H1 (cell line): ENCODE measurements at places on chromosomes 7 and 10. TPM values are rescaled to one million over a fixed set of nuclear protein-coding genes. Genes with fewer than 3 reads are reported as not detected.

The TMEM176A gene
- polyA plus RNA-seq: 0.71 and 1.5 TPM in 2 replicates

The ARF5 gene
- polyA plus RNA-seq: 579 and 614 TPM in 2 replicates

The SLC18A3 gene
- polyA plus RNA-seq: 0.17 and 0.28 TPM in 2 replicates

The TFR2 gene
- 4.6 and 6.0 TPM in 2 replicates for polyA plus RNA-seq

The MSMB gene
- polyA plus RNA-seq: not detected in 2 replicates

The PDZD7 gene
- polyA plus RNA-seq: 1.6 and 1.7 TPM in 2 replicates

The SYNPO2L gene
- polyA plus RNA-seq: 0.05 and 0.06 TPM in 2 replicates

The NUTM2E gene
- polyA plus RNA-seq: 0.02 TPM in 1 of 2 replicates, not detected in the other

The CRHR2 gene
- 0.99 and 1.3 TPM in 2 replicates for polyA plus RNA-seq

DNA sequence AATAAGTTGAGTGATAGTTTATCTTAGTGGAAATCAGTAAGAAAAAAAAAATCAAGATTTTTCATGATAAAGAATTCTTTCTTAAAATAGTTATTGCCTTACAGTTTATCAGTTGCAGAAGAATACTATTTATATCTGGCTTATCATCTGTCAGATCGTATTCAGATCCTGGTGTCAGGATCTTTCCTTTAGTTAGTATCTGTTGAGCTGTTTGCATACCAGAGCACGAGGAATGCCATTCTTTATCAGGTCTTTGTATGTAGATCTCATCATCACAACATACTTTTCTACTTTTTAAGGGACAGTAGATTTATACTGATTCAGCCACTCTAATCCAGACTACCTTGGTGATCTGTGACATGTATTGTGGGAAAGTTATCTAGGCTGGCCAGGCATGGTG is 12.5 kb downstream of the ENO4 start:
- H3K4me3 ChIP-seq: no peak overlapping the region
- H3K4me1 ChIP-seq: no peaks in the 10 kb centered on the region
- H3K27me3 ChIP-seq: no peaks in the 10 kb centered on the region
- H3K36me3 ChIP-seq: no peaks in the 10 kb centered on the region
- no peak overlapping the region for H3K27ac ChIP-seq
- DNase-seq: no peak

DNA sequence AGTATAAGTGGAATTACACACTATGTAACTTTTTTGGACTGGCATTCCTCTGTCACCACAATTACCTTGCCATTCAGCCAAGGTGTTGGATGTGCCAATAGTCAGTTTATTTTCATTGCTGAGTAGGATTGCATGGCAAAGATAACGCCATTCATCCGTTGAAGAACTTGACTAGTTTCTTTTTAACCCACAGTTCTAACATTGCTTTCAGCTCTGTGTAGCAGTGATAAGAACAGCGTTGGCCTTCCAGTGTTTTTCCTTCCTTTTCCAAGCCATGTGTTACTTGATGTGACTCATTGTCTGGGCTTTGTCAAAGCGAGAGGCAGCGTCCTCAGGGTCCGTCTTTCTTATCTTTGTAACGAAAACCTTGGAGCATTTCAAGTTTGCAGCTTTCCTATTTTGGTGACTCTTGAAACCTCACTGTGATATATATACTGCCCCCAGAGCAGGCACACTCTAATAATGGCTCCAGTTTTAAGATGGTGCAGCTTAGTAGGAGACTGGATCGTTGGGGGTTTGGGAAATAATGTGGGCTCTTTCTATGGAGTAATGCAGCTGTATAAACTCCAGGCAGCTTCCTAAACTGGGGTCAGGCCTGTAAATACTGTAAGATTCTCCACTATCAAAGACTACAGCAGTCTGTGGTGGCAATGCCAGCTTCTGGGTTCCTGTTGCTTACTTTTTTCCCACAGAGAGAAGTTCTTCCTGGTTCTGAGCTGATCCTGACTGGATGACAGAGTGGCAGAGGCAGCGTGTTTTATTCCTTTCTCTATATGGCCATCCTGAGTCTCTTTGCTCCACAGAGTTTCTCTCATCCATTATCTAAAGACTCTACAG is 41.7 kb downstream of the AKR1E2 start:
- H3K4me3 ChIP-seq: no peak overlapping the region
- no peak for DNase-seq
- H3K36me3 ChIP-seq: no peaks in the 10 kb centered on the region
- H3K27ac ChIP-seq: no peak overlapping the region
- H3K27me3 ChIP-seq: no peaks in the 10 kb centered on the region

DNA sequence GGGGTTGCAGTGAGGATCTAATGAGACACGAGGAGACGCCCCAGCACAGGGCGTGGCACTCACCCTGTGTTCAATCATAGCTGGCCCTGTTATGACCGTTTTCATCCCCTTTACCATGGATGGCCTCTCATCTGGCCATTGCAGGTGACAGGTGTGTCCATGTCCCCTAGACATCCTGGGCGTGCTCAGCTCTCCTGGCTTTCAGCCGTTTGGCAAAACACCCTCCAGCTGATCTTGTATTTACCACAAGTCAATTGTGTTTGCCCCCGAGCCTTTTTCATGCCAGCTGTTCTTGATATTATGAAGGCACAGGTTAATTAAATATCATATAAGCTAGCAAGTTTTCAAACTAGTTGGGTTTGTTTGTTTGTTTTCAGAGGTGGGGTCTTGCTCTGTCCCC is 97.1 kb downstream of the CHST15 start:
- H3K36me3 ChIP-seq: no peaks in the 10 kb centered on the region
- H3K4me1 ChIP-seq: peaks cover 12% of the 10 kb centered on the region
- H3K4me3 ChIP-seq: no peak overlapping the region
- H3K27me3 ChIP-seq: peaks cover 14% of the 10 kb centered on the region
- no peak overlapping the region for H3K27ac ChIP-seq

- no peak for DNase-seq
- H3K27me3 ChIP-seq: no peaks in the 10 kb centered on the region
- no peak overlapping the region for H3K27ac ChIP-seq
- no peak overlapping the region for H3K4me3 ChIP-seq
- H3K4me1 ChIP-seq: no peaks in the 10 kb centered on the region
Measured at GRCh38 chr10:112370424-112370819, 3.5 kb upstream of the ACSL5 start.

DNA sequence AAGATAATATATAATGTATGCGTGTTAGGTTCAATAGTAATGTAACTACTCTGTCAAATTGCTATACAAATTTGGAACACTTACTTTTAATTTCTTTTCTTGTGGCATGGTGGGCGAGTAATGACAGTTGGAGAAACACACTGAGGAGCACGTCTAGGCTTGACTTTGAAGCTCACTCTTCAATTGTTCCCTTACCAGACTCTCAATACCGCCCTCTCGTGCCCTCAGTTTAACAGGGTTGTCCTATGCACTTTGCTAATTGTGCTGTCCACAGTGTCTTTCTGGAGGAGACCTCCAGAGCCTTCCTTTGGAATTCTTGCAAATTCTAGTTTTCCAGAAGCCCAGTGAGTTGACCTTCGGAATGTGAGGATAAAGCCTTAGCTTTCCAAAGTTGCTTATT is 107.2 kb upstream of the RELN start:
- no peak overlapping the region for H3K4me3 ChIP-seq
- no peak for DNase-seq
- H3K4me1 ChIP-seq: no peaks in the 10 kb centered on the region
- no peaks in the 10 kb centered on the region for H3K36me3 ChIP-seq
- H3K27me3 ChIP-seq: no peaks in the 10 kb centered on the region

- H3K4me3 ChIP-seq: no peak overlapping the region
- DNase-seq: no peak
- no peaks in the 10 kb centered on the region for H3K36me3 ChIP-seq
- no peaks in the 10 kb centered on the region for H3K4me1 ChIP-seq
- no peak overlapping the region for H3K27ac ChIP-seq
Measured at GRCh38 chr7:35558841-35559240, 136.1 kb downstream of the HERPUD2 start.

- peaks cover 33% of the 10 kb centered on the region for H3K4me1 ChIP-seq
- H3K36me3 ChIP-seq: peaks cover 3% of the 10 kb centered on the region; the same call in 1 of the 2 replicates
- no peaks in the 10 kb centered on the region for H3K27me3 ChIP-seq
- DNase-seq: peak; percentile 61
Measured at GRCh38 chr10:102802920-102803534, 34.2 kb downstream of the CYP17A1 start.

- no peaks in the 10 kb centered on the region for H3K4me1 ChIP-seq
- H3K27me3 ChIP-seq: no peaks in the 10 kb centered on the region
- no peaks in the 10 kb centered on the region for H3K36me3 ChIP-seq
- no peak for DNase-seq
- no peak overlapping the region for H3K4me3 ChIP-seq
Measured at GRCh38 chr7:50287129-50287528, 17.4 kb upstream of the IKZF1 start.

DNA sequence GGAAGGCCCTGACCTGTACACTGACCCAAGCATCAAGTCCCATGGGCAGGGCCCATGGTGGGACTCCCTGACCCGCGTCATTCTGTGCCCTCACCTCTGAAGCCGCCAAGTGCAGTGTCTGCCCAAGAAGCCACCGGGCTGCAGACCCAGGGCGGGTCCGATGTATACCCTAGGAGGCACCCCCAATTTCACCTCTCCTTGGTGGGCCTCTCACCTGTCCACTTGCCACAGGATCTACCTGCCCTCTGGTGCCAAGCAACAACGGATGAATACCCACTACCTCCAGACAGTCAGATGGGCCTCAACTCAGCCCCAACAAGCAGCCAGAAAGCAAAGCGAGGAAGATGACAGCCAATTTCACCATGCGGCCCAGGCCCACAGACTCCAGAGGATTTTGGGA is 92.6 kb downstream of the CTBP2 start:
- no peak overlapping the region for H3K27ac ChIP-seq
- no peak overlapping the region for H3K4me3 ChIP-seq
- H3K4me1 ChIP-seq: no peaks in the 10 kb centered on the region
- H3K36me3 ChIP-seq: peaks cover 38% of the 10 kb centered on the region
- no peak for DNase-seq

DNA sequence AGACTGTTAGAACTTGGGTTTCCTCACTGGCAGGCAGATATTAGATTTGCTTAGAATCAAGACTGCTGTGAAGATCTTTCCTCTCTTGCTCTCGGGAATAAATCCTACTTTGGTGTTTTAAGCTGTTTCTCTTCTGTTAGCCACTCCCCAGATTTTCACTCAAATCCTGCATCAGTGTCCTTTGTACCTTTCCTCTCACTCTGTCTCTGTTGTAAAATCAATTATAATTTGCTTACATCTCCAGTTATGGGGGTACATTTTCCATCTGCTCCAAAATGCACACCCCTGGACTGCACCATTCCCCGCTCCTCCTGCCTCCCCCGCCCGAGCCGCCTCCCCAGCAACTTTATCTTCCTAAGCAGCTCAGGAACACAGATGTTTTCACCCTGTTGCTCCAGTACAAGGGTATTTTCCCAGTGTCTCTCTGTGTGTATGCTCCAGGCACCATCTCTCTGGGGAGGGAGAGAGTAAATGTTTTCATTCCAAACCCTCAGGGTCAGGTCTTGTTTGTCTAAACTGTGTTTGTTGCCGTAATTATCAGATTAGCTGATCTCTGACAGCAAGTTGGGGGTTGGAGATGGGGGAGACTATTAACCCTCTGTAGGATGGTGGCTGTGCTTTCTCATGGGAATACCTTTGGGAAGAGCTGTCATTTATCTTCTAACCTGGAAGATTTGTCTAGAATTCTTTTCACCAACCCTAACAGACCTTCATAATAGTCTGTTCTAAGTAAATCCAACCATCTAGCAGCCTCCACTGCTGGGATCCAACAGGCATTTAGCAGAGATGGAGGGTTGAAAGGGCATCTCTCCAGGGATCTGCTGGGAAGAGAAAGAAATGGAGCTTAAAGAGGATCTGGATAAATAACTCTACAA is 20.4 kb upstream of the GOT1 start:
- H3K4me1 ChIP-seq: peaks cover 3% of the 10 kb centered on the region
- H3K27ac ChIP-seq: no peak overlapping the region
- no peaks in the 10 kb centered on the region for H3K36me3 ChIP-seq
- DNase-seq: no peak

DNA sequence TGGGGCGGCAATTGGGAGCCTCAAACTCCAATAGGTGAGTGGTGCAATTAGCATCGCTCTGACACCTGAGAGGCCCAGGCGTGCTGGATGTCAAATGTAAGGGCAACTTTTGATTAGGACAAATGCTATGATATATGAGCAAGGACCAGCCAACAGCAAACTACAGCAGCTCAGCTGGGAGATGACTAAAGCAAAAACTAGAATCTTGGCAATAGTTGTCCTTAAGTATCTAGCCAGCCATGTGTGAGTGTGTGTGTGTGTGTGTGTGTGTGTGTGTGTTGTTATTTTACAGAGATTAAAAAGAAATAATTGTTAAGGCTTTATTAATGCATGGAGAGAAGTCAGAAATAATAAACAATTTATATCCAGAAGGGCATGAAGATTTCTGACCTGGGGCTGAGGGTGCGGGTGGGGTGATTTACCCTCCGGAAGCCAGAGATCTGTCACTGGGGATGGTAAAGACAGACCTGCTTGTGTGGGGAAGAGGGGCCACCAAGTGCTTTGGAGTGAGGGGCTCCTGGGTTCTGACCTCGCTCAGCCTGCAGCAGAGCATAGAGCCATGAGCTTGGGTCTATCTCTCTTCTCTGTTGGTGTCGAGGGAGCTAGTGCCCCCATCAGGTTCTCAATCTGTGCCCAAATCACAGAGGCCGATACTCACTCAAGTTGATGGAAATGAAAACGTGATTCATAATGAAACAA is 77.3 kb downstream of the EMX2 start:
- no peaks in the 10 kb centered on the region for H3K36me3 ChIP-seq
- H3K27me3 ChIP-seq: no peaks in the 10 kb centered on the region
- no peaks in the 10 kb centered on the region for H3K4me1 ChIP-seq

DNA sequence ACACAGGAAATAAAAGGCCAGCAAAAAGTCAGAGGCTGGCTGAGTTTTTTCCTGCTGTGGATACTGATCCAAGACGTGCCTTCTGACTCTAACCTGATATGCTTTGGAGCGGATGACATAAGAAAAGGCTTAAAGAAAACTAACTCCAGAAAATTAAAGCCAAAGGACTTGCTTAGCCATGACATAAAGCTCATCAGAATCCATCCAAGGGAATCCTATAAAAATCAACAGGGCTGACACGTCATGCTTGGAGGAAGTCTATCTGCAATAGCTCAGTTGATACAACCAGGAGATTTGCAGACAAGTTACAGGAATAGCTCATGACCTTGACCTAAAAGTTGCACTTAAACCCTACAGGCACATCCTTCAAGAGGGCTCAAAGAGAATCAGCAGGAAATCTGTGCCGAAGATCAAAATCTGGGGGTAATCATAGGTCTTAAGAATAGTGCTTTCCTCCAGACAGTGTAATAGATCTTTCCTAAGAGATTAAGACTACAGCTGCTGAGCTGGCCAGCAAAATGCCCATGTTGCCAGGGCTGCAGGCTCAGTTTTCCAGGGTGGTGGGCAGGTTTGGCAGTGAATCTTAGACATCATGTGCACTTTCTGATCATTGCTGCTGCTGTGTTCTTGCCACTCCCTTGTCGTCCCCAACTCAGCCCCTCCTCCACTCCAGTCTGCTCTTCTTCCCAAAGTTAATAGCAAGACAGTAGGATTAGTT is 111.5 kb upstream of the SVIL start:
- DNase-seq: no peak
- no peaks in the 10 kb centered on the region for H3K36me3 ChIP-seq
- H3K4me3 ChIP-seq: no peak overlapping the region
- H3K27me3 ChIP-seq: no peaks in the 10 kb centered on the region; the same call in 1 of the 2 replicates
- no peaks in the 10 kb centered on the region for H3K4me1 ChIP-seq

- H3K4me1 ChIP-seq: no peaks in the 10 kb centered on the region
- no peak overlapping the region for H3K4me3 ChIP-seq
- no peaks in the 10 kb centered on the region for H3K27me3 ChIP-seq
Measured at GRCh38 chr10:26715137-26715487, 17.6 kb downstream of the PDSS1 start.

- no peaks in the 10 kb centered on the region for H3K4me1 ChIP-seq
- DNase-seq: no peak
- no peak overlapping the region for H3K27ac ChIP-seq
- no peak overlapping the region for H3K4me3 ChIP-seq
- H3K36me3 ChIP-seq: no peaks in the 10 kb centered on the region
Measured at GRCh38 chr10:52438119-52438518, 124.0 kb downstream of the DKK1 start.
